ENCODE measurements at places on chromosomes 2 and 18.
A peak's percentile ranks its signal among the peaks of the same experiment; 100 is the strongest.

DNA sequence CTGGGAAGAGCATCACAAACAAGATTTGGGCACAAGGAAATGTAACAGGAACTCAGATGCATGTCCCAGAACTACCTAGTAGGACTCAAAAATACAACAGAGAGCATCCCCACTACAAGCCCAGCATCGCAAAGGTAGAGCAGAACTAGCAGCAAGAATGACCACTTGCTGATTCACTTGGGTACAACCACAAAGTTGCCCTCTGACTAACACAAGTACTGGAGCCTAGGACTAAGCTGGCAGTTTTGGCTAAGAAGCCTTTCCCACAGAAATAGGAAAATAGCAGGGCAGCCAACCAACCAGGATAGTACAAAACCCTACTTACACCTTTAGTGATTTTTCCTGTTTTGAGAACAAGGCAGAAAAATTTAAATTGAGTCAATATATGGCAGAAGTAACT is 193.8 kb downstream of the PAX3 start:
- no peak for DNase-seq

GRCh38 chr2:174836377-174836994 is 72.2 kb upstream of the CHRNA1 start:
- peak; percentile 75 for DNase-seq

DNA sequence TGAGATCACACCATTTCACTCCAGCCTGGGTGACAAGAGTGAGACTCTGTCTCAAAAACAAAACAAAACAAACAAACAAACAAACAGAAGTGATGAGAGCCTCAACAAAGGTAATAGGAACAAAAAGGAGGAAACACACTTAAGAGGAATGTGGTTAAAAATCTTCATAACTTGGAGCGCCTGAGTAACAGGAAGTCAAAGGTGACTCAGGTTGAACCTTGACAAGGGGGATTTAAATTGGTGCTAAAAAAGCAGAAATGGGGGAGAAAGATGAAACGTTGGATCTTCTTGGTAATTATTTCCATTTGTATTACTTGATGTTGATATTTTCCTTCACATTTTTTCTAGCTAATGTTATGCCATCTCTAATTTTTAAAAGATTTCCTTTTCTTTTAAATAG is 318.5 kb upstream of the TCF4 start:
- DNase-seq = no peak

GRCh38 chr2:98692090-98693054 is 38.6 kb downstream of the MGAT4A start:
- no peak for DNase-seq

GRCh38 chr2:216463148-216463547 is 35.5 kb upstream of the RPL37A start:
- DNase-seq = no peak

DNA sequence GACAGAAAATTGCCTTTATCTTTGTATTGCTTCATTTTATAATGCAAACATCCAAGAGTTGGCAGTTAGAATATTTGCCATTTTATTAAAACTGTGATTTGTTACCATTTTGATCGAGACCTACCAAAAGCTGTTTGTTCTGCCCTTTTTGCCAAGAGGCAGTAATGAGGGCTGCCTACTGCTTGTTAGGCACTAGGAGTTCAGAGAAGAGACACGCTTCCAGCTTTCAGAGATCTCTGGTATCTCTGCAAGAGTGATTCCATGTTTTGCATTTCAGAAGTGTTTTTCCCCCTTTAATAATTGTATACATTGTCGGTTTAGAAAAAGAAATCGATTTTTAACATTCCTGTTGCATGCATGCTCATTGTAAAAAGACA is 628 bp downstream of the MRPL30 start:
- no peak for DNase-seq

DNA sequence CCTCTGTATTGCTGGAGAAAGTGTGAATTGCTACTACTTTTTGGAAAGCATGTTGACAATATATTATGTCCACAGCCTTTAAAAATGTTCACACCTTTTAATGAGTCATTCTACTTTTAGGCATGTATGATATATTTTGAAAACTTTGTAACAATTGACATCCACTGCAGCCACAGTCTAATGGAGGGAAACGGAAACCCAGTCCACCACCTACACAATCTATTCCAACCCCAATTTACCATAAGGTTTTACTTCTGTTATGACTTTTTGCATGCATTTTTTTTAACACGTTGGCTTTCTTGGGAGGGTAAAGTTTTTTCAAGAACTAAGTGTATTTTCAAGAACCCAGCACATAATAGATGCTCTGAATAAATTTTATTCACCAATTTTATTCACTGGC is 38.5 kb upstream of the ATP8B1 start:
- no peak for DNase-seq

- DNase-seq = no peak
Measured at GRCh38 chr2:20479835-20480234, 33.0 kb downstream of the RHOB start.

GRCh38 chr2:218015586-218016521 is 13.1 kb upstream of the TNS1 start:
- no peak for DNase-seq

- no peak for DNase-seq
Measured at GRCh38 chr2:74882299-74882687, 48.4 kb downstream of the HK2 start.

DNA sequence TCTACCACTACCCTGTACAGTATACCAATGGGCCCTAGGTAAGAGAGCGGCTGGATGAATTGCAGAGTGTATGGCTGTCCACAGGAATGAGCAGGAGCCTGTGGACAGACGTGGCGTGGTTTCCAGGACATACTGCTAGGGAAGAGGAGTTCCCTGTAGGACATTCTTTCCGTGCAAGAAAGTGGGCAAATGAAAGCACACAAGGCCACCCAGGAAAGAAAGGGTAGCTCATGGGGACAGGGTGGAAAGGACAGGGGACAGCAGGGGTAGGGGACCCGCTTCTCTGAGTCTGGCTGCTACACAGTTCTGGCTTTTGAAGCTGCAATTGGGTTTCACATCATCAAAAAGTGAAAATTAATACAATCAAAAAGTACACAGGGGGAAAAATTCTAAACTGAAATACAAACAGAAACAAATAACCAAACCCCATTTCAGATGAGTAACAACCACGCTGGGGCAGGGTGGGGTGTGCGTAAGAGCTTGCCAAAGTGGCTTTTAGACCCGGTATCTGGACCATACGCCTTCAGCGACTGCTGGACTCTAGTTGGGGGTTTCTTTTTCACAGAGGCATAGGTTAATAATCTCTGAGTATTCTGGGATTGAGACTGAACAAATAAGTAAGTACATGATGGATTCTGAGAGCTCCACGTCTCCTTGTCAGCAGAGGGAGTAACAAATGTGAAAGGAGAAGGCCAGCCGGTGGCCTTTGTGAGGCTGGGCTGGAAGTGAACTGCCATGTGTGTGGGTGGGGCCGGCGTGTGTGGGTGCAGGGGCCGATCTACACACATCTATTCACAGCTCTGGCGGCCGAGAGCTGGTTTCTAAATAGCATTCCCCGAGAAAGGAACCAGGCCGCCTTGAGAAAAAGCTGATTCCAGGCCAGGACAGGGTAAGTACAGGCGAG is 84.0 kb downstream of the HDAC4 start:
- no peak for DNase-seq

DNA sequence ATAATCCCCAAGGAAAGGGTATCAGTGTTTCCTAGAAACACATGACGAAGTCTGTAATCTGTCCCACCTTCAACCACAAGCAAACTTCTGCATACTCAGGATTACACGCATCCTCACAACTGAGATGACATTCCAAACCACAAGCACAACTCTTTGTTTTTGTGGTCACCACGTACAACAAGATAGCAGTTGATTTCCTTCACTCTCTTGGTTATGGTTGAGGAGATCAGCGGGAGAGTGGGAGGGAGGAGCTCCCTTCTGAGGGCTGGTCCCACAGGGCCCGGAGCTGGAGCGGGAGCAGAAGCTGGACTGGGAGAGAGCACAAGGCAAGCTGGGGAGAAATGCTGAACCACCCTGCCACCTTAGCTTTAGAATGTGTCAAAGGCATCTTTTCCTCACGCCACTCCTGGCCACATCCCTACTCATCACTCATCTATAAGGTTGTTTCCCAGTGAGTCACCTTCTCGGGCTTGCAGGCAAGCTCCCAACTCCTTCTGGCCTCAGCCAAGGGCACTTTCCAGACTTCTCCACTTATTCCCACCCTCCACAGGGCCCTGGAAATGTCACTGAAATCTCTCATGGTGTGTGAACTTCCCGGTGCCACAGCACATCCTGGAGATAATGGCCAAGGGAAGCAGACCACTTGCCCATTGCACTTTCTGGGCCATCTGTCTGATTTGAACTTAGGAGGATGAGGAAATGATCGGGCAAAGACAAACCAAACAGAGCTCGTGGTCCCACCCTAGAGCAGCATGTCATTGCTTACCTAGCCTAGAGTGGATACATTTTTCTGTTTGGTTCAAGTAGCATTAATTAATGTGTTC is 98.9 kb upstream of the LGALSL start:
- no peak for DNase-seq

DNA sequence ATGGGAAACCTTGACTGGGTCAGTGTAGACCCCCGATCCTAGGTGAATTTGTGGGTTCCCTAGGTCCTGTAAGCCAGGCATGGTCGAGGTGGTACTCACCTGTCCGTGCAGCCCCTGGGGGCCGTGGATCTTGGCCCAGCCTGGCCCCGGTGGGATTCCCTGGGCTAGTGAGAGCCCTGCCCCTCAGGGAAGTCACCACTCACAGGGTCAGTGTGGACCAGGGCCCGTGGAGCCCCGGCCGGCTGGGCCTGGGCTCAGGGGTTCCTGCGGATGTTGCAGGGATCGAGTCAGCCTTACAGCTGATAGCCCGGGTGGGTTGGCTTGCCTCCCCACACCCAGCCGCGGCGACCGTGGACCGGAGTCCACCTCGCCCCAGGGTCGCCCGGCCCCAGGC is 528 bp downstream of the ATG9A start:
- DNase-seq = no peak

DNA sequence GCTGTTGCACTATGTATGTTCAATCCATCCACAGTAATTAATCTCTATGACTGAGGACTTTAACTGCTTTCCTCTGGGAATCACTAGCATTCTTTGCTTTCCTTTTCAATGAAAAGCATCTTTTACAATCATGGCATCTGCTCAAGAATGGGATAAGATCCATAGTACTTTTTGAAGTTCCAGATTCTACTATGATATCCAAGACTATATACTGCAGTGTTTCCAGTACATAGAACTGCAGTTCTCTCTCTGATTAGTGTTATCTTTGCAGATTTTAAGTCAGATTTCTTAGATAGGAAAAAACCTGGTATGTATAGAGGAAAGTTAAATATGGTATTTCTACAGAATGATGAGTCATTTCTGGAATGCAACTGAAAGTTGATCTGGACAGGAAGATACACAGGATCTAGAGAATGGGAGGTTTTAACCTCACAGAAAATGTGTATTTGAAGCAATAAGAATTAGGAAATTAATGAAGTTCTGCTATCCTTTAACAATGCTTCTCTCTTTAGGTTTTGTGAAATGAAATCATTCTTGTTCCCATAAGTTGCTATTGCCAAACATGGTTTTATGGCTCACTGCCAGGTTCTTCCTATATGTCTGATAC is 670.7 kb downstream of the ERBB4 start:
- peak; percentile 10 for DNase-seq

DNA sequence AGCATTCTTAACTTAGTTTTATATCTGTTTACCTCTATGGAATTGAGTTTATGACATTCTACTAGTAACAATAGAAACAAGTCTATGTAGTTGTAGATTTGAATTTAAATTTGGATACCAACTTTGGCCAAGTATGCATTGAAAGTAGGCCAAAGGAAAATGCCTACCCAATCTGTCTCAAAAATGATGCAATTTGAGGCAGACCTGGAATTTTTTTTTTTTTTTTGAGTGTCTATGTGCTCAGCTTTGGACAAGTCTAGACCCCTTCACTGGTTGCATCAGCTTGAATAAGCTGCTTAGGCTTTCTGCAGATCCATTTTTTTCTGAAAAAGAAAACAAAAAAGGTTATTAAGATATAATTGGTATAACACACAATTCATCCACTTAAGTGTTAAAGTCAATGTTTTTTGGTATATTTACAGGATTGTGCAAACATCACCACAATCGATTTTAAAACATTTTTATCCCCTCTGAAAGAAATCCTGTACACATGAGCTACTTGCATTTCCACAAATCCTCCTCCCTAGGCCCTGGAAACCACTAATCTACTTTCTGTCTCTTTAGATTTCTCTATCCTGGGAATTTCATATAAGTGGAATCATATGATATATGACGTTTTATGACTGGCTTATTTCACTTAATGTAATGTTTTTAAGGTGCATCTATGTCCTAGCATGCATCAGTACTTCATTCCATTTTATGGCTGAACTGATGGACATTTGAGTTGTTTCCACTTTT is 185.1 kb upstream of the CCDC68 start:
- no peak for DNase-seq

- no peak for DNase-seq
Measured at GRCh38 chr18:74353169-74353775, 37.6 kb downstream of the C18orf63 start.

GRCh38 chr2:199463708-199464605 is 6.2 kb upstream of the SATB2 start:
- DNase-seq = no peak

DNA sequence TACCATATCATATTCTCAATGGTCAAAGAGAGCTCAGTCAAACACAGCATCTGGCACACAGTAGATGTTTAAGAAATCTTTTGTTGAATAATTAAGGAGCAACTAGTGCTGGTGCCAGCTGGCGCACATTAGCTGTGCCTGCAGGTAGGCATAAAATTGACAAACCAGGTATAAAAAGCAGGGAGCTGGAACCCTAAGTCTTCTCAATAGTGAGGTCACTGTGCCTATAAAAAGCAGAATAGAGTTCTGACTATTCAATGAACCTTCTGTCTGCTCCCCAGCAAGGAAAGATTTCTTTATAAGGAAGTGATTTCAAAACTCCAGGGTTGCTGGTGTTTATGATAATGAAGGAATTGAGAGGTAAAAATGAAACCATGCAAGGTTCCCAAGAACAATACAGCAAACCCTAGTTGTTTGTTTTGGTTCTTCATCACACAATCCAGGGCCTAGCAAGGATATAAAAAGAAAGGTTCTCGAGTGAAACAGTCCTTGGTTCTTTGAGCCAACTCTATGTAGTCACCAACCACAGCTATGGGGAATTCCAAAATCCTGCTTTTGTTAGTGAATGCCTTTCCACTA is 76.1 kb downstream of the THADA start:
- DNase-seq = no peak

GRCh38 chr2:233486778-233487552 is 79.6 kb downstream of the USP40 start:
- no peak for DNase-seq

GRCh38 chr18:26479681-26480079 is 68.7 kb downstream of the KCTD1 start:
- no peak for DNase-seq

DNA sequence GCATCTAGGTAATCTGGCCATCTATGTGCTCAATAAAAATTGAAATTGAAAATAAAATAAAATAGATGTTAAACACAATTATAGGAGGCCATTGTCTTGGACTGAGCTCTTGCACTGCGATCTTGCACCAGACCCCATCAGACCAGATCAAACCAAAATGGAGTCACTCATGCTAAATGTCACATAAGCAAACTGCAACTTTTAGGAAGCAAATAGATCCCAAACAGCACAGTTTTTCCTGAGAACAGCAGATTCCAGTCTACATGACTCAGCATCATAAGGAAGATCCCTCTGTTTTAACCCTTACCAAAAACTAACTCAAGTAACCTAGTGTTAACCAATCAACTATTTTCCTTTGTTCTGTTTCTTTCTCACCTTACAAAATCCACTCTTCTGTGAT is 57.7 kb upstream of the LRP1B start:
- DNase-seq = no peak
